Esophagus squamous epithelium (tissue), 5 donors: ENCODE measurements at places on chromosomes 3 and 15. TPM values are rescaled to one million over a fixed set of nuclear protein-coding genes. Genes with fewer than 3 reads are reported as not detected.

Gene KCNAB1
- total RNA-seq: 6.6 TPM

Gene ADAMTSL3
- total RNA-seq: 0.11 TPM

Gene POLQ
- total RNA-seq: 8.2 TPM

Gene ADAMTS7
- 0.76 TPM for total RNA-seq
